Effector memory CD4-positive, alpha-beta T cell (primary cell): ENCODE measurements at places on chromosomes 7 and 10.
A peak's percentile ranks its signal among the peaks of the same experiment; 100 is the strongest.

GRCh38 chr7:47693216-47693615 lies 111.3 kb upstream of the TNS3 start:
- H3K36me3 ChIP-seq: no peaks in the 10 kb centered on the region
- no peak for DNase-seq
- H3K4me1 ChIP-seq: no peaks in the 10 kb centered on the region

GRCh38 chr7:40419806-40420205 lies 285.0 kb downstream of the SUGCT start:
- no peaks in the 10 kb centered on the region for H3K36me3 ChIP-seq
- H3K27ac ChIP-seq: no peak overlapping the region
- no peaks in the 10 kb centered on the region for H3K4me1 ChIP-seq
- H3K4me3 ChIP-seq: no peak overlapping the region
- DNase-seq: no peak

DNA sequence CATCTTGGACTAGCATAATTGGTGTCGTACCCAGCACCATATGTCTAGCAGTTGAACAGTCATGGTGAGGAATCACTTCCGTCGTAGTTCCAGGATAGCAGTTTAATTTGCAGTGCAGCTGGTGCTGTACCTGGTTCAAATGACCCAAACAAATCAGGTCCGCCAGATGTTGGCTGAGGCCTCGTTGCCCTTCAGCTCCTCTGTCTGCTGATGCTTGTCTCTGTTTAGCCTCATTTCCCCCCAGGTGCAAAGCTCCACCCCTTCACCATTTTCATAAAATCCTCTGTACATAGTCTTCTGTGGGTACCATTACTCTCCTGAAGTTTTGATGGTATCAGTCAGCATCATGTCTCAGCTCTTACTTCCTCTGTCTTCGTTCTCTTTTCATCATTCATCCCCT lies 35.1 kb downstream of the UMAD1 start:
- no peak for DNase-seq
- H3K27ac ChIP-seq: no peak overlapping the region
- peaks cover 4% of the 10 kb centered on the region for H3K4me1 ChIP-seq

DNA sequence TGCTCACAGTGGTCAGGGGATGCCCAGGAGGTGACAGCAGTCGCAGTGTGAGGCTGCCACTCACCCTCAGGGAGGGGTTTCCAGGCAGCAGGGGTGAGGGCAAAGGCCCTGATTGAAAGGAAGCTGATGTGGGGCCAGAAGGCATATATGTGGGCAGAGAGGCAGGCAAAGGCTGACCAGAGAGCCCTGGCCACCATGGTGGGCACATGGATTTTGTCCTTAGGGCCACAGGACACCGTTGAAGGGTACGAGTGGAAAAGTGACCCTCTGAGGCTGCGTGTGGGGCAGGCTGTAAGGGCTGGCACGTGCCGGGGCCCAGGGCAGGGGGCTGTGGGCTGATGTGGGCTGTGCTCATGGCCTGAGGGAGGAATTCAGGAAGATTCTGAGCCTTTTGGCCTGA lies 57.5 kb upstream of the ZNF32 start:
- no peaks in the 10 kb centered on the region for H3K27me3 ChIP-seq
- no peak overlapping the region for H3K4me3 ChIP-seq

- no peak for DNase-seq
- no peak overlapping the region for H3K27ac ChIP-seq
- H3K4me3 ChIP-seq: no peak overlapping the region
- peaks cover 12% of the 10 kb centered on the region for H3K4me1 ChIP-seq
Measured at GRCh38 chr10:30491204-30491915, 57.4 kb downstream of the MAP3K8 start.

GRCh38 chr7:148884049-148884298 lies at the start of gene EZH2:
Gene EZH2 (minus strand): TSS chr7:148884291. CDS start chr7:148847298, 36,993 bp downstream.
- peak within 1 kb of the TSS; percentile 93 for H3K27ac ChIP-seq
- DNase-seq: no peak
- H3K36me3 ChIP-seq: no peaks in the 10 kb centered on the region
- peaks cover 3% of the 10 kb centered on the region for H3K4me1 ChIP-seq
- peak within 1 kb of the TSS; percentile 95 for H3K4me3 ChIP-seq

DNA sequence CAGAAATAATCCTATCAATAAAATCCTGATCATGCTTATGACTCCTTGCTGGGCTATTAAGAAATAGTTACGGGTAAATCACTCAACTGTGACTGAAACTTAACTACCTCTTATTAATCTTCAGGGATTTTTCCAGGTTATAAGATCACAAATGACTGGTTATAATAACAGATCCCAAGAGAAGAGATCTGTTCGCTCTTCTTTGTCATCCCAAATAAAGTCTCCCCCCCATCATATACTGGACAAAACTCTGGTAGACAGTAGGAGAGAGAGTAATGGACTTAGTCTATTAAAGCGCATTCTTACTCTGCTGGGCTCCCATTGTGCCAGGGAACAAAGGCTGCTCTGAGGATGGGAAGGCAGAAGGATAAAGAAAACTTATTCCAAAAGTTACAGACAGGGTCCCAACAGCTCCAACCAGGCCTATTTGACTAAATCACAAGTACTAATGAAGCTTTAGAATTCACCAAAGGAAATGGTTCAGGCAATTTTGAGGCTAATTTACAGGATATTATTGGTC lies 233.7 kb downstream of the DGKI start:
- DNase-seq: no peak
- H3K27ac ChIP-seq: no peak overlapping the region

- H3K27ac ChIP-seq: no peak overlapping the region
- DNase-seq: no peak
- H3K4me3 ChIP-seq: no peak overlapping the region
Measured at GRCh38 chr7:135114622-135115021, 33.2 kb upstream of the TMEM140 start.

DNA sequence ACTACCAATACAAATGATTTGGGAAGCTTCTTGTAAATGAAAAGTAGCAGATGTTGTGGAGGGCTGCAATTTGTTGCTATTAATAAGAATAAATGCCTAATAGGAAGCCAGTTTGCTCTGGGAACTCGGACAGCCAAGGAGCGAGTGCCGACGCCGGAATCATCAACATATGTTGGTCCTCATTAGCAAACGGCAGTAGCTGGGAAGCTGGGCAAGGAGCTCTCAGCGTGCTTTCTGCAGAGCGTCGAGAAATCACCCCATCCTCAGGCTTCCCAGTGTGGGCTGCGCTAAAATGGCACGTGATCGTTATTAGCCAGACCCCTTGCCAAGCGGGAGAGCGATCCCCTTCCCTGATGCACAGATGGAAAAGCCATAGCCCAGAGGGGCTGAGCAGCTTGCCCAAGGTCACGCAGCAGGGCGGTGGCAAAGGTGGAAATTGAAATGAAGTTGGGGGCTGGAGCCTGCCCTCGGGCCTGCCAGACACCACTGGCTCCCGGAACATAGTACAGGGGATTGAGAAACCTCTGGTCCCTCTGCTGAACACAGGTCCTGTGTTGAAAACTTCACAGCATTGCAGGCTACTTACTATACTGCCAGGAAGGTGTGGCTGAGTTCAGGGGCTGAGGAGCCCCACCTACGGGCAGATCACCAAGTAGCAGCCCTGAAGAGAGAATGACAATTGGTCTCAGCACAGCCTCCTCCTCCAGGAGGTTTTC lies 326.9 kb downstream of the PLXNA4 start:
- H3K27me3 ChIP-seq: no peaks in the 10 kb centered on the region
- no peak overlapping the region for H3K4me3 ChIP-seq
- no peak for DNase-seq
- H3K4me1 ChIP-seq: no peaks in the 10 kb centered on the region

DNA sequence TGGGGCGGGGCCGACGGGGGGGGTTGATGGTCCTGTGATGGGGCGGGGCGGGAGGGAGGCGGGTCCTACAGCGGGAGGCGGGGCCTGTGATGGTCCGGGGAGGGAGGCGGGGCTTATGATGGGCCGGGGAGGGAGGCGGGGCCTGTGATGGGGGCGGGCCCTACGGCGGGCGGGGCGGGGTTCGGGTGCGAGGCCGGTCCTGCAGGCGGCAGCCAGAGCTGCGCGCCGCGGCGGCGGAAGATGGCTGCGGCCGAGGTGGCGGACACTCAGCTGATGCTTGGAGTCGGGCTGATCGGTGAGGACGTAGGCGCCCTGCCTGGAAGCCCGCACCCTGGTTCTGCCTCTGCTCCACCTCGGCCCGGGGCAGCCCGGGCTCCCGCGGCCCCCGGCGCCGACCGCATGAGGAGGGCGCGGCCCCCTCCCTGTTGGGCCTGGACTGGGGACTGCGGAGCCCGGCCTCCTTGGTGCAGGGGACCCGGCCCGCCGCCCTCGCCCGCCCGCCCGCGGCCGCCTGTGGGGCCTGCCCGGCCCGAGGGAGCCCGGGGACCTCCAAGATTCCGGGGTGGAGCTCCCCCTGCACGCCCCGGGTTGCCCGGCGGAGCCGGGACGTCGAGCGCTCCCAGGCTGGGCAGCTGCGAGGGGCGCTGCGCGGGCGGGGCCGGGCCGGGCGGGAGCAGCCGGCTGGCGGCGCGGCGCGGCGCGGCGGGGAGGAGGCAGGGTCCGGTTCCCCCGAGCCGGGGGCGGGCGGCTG lies at the start of gene DENND10:
TSS of gene DENND10 (plus strand) at position 211 of the 751 bp plus-strand sequence. CDS start at position 241, 30 bp downstream.
- H3K4me3 ChIP-seq: peak within 1 kb of the TSS; percentile 58
- DNase-seq: peak; percentile 75
- peaks cover 8% of the 10 kb centered on the region for H3K4me1 ChIP-seq

DNA sequence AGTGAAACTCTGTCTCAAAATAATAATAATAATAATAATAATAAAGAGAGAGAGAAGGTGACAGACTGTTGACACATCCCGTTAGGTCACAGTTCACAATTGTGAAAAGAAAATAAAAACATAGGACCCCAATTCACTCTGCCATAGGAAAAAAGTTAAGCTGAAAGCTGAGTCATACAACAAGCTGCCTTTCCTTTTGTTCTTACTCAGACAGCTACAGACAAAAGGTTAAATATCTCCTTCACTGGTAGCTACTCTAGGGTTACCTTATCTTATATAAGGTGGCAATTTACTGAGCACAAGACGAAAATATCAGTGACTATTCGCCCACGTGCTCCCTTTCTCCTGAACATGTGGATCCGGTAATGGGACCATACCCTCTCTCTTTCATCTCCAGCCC lies 17.5 kb downstream of the TUBAL3 start:
- no peaks in the 10 kb centered on the region for H3K4me1 ChIP-seq
- H3K4me3 ChIP-seq: no peak overlapping the region
- no peak for DNase-seq

GRCh38 chr10:69055241-69055640 lies 32.7 kb upstream of the SRGN start:
- DNase-seq: no peak
- H3K4me3 ChIP-seq: no peak overlapping the region
- H3K4me1 ChIP-seq: peaks cover 8% of the 10 kb centered on the region
- H3K27me3 ChIP-seq: no peaks in the 10 kb centered on the region

DNA sequence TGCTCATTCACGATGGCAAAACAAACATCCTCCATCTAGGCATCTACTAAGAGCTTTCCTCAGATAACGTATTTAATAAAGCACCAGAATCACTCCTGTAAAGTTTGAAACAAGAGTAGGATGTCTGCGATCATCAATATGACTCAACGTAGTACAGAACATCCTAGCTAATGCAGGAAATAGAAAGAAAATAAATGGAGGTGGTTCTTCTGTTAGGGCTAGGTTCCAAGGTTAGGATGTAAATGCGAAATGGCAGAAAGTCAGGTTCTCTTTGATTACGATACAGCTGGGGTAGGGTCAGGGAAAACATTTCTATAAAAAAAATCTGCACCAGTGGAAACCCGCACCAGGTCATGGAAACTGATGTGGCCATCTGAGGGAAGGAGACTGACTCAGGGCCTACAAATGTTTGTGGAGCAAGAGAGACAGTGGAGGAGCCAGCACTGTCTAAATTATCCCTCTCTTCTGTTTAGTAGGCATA lies 29.1 kb downstream of the CCDC6 start:
- H3K27me3 ChIP-seq: no peaks in the 10 kb centered on the region
- H3K27ac ChIP-seq: no peak overlapping the region
- H3K4me3 ChIP-seq: no peak overlapping the region
- peaks cover 5% of the 10 kb centered on the region for H3K4me1 ChIP-seq
- H3K36me3 ChIP-seq: no peaks in the 10 kb centered on the region

- H3K27me3 ChIP-seq: no peaks in the 10 kb centered on the region
- no peaks in the 10 kb centered on the region for H3K4me1 ChIP-seq
- no peaks in the 10 kb centered on the region for H3K36me3 ChIP-seq
- no peak overlapping the region for H3K27ac ChIP-seq
- no peak overlapping the region for H3K4me3 ChIP-seq
- DNase-seq: no peak
Measured at GRCh38 chr7:3915337-3915878, 614.4 kb downstream of the SDK1 start.

- H3K27ac ChIP-seq: no peak overlapping the region
- no peaks in the 10 kb centered on the region for H3K27me3 ChIP-seq
- DNase-seq: no peak
- peaks cover 76% of the 10 kb centered on the region for H3K36me3 ChIP-seq
- no peaks in the 10 kb centered on the region for H3K4me1 ChIP-seq
Measured at GRCh38 chr10:71829171-71829570, 21.9 kb downstream of the PSAP start.

- H3K27ac ChIP-seq: no peak overlapping the region
- no peaks in the 10 kb centered on the region for H3K36me3 ChIP-seq
- H3K27me3 ChIP-seq: no peaks in the 10 kb centered on the region
- no peak for DNase-seq
- H3K4me1 ChIP-seq: no peaks in the 10 kb centered on the region
Measured at GRCh38 chr7:27576360-27576944, 86.2 kb downstream of the HIBADH start.

GRCh38 chr10:67666416-67667034 lies 29.5 kb downstream of the CTNNA3 start:
- H3K36me3 ChIP-seq: no peaks in the 10 kb centered on the region
- DNase-seq: no peak
- no peak overlapping the region for H3K4me3 ChIP-seq
- no peaks in the 10 kb centered on the region for H3K27me3 ChIP-seq

GRCh38 chr7:44213877-44214388 lies 13.2 kb downstream of the YKT6 start:
- H3K27ac ChIP-seq: no peak overlapping the region
- H3K4me1 ChIP-seq: no peaks in the 10 kb centered on the region
- DNase-seq: no peak
